Foreskin fibroblast (primary cell): ENCODE measurements at places on chromosomes 16 and 17.

DNA sequence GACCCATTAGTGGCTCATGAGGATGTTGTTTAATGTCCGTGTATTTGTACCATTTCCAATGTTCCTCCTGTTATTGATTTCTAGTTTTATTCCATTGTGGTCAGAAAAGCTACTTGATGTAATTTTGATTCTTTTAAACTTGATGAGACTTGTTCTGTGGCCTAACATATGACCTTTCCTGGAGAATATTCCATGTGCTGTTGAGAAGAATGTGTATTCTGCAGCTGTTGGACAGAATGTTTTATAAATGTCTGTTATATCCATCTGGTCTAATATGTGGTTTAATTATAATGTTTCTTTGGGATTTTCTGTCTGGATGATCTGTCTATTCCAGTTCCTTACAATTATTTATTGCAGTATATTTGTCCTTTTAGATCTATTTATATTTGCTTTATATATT lies 2.9 kb upstream of the ABCA10 start:
- DNase-seq, result no peak

DNA sequence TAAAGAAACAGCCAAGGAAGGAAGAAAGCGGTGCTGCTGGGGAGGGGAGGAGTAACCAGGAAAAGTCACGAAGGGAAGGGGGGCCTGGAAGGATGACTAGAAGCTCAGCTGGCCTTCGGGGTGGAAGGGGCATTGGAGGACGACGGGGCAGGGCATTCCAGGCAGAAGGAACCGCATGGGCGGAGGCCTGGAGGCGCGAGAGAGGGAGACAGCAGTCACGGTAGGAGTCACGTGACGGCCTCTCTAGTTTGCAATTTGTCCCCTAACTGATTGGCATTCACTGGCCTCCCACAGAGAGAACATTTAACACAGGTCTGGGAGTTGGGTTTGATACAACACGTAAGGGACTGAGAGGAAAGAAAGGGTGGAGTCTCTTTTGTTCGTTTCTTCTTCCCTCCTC lies 63.9 kb downstream of the RTN4RL1 start:
- DNase-seq, result no peak

GRCh38 chr17:82959990-82960418 lies 119.4 kb upstream of the METRNL start:
- no peak for DNase-seq

DNA sequence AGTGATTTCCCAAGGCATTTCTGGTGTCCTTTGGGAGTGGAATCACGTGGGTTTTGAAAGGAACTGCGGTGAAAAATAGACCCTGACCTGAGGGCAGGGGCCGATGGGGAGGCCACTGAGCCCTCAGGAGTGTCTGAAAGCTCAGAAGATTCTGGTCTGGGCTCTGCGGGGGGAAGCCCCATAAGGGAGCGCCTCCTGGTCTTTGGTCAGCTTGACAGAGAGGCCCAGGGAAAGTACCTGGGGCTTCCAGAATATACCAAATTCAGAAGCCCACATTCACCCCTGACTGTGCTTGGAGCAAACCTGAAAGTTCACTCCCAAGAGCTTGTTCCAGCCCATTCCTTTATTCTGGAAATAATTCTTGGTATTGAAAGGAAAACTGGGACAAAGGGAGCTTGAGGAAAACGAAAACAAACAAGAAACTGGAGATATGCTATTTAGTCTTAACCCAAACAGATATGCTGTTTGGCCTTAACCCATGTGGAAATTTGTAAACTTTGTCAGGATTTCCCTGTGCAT lies 23.2 kb upstream of the NAGLU start:
- DNase-seq, result no peak

DNA sequence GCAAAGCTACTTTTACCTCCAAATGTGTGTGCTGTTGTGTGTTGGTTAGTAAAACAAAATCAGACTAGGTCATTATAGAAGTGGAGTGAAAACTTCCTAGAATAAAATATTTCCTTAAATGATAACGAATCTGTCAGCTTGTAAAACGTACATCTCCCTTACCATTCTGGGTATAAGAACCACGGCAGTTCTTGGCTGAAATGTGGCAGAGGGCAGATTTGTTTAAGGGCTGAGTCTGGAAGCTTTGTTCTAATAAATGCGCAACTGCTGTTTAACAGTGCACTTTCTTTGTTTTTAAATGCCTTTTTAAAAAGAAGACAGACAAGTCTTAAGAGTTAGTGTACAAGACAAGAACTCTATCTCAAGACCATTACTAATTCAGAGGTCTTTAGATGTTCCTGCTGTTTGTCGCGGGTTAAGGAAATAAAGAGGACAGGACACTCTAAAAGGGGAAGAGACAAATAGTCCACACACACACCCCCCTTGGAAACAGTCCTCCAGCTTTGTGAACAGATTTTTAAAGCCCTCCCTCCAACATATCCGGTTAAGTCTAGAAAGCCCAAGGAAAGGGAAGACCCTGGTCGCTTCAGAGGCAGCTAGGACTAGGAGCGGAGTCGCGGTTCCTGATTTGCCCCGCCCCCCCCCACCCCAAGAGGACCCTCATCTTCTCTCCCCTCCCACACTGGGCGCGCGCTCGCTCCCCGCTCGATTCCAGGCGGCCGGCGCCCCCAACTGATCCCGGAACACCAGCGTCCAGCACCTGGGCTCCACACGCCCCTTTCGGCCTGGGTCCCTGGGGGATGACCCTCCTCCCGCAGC lies 658 bp downstream of the SYNRG start:
- peak; percentile 44 for DNase-seq

- DNase-seq, result peak; percentile 64
These were observed 263.8 kb downstream of the CDH11 start for GRCh38 chr16:64858076-64858475.

- DNase-seq, result no peak
These were observed 11.4 kb downstream of the SCGB1C2 start for GRCh38 chr17:148757-149156.

GRCh38 chr16:26051063-26051462 lies 359.3 kb downstream of the HS3ST4 start:
- DNase-seq, result no peak

- no peak for DNase-seq
These were observed 14.2 kb downstream of the MOSMO start for GRCh38 chr16:22022151-22022550.

- DNase-seq, result no peak
These were observed 502 bp downstream of the SMPD3 start for GRCh38 chr16:68447653-68448359.

DNA sequence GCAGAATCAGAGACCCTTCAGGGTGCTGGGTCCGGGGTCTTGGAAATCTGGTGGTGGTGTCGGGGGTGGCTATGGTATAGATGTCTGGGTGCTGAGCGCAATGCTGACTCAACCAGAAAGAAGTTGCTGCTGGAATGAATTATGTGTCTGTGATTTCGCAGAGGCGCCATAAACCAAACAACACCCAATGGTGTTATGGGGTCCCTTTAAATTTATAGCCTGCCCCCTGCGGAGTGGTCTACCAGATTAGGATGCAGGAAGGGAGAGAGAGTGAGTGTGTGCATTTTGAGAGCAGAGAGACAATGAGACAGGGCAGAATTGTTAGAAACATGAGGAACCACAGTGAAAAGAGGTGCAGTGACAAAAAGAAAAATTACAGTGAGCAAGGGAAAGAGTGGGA lies 100.7 kb upstream of the CDH11 start:
- DNase-seq, result no peak

DNA sequence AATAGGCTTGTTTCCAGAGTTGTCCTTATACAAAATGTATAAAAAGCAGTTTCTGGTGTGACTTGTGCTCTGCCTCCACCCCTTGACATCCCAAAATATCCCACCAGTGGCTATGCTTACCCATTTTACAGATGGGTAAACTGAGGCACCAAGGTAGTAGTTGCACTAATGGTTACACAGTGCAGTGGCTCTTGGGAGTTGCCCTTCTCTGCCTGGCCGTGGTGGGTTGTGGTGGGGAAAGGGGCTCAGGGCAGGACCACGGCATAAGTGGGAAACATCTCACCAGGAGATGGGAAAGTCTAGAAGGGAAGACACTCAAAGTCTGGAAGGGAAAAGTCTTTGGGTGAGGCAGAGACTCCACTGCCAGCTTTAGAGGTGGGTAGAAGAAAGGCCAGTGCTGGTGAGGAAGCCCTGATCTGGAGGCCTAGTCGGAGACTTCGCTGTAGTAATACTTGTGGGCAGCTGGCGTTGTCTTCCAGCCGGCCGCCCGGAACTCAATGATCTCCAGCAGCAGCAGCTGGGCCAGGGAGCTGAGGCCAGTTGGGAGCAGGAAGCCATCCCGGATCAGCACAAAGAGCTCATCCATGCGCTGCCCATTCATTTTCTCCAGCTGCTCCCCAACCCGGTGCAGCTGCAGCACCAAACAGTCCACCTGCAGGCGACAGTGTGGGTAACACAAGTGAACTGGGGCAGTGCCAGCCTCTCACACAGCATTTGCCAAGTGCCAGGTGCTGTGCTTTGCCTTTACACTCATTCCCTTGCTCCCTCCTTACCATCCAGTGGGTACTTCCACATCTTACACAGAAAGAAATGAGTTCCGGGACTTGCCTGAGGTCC lies 4.5 kb downstream of the MIF4GD start:
- DNase-seq, result no peak

DNA sequence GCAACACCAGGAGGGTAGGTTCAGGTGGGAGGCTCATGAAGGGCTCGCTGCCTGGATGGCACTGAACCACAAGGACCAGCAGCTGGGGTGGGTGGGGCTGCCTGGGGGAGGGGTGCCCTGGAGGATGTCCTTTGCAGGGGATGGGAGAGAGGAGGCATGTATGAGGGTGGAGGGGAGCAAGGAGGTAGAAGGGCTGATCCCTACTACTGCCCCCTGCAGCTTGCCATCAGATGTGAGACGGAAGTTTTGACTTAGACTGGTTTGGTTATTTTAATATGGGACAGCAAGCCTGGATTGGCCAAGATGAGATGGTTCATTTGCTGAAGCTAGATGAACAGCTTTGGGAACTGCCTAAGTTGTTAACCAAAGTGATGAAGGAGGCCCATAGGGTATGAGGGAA lies 115.9 kb downstream of the SEC14L1 start:
- no peak for DNase-seq

DNA sequence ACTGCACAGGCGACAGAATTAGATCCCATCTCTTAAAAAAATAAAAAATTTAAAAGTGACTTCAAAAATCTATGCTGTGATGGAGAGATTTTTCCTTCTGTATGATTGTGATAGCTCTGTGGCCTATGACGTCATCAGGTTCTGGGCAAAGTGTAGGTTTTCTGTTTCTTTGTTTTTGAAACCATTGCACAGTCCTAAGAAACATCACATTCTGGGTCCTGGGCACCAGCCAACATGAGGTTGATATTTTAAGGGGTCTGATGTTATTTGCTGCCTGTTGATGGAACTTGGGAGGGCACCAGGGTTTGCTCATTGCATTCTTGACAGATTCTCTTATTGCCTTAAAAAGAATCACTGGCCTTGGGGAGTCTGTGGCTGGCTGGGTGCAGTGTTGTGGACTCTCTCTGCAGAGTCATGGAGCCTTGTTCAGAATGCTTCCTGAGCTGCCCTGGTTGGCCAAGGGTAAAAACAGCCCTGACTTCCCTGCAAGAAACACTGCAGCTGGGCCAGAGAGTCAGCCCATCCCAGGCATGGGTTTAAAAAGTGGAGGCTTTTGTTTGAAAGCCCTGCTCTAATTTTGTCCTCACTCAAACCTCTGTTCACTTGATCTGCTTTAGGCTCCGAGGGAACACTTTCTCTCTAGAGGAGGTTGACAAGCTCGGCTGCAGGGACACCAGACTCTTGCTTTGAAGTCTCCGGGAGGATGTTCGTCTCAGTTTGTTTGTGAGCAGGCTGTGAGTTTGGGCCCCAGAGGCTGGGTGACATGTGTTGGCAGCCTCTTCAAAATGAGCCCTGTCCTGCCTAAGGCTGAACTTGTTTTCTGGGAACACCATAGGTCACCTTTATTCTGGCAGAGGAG lies 10.5 kb upstream of the CYLD start:
- DNase-seq, result peak; percentile 10

DNA sequence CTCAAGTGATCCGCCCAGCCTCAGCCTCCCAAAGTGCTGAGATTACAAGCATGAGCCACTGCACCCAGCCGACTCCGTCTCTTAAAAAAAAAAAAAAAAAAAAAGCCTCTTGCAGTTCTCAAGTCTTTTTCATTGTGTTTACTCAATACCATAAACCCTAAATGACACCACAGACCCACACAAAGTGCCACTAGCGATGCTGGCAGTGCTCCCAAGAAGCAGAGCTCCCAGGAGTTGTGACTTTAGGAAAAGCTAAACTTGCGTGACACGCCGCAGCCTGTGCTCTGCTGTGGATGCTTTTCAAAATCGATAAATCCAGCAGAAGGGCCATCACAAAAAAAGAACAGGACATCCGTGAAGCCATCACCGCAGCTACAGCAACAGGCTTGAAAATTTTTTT lies 114.7 kb downstream of the ANKRD11 start:
- DNase-seq, result no peak

GRCh38 chr17:59914274-59914854 lies 21.4 kb downstream of the RPS6KB1 start:
- peak; percentile 67 for DNase-seq

DNA sequence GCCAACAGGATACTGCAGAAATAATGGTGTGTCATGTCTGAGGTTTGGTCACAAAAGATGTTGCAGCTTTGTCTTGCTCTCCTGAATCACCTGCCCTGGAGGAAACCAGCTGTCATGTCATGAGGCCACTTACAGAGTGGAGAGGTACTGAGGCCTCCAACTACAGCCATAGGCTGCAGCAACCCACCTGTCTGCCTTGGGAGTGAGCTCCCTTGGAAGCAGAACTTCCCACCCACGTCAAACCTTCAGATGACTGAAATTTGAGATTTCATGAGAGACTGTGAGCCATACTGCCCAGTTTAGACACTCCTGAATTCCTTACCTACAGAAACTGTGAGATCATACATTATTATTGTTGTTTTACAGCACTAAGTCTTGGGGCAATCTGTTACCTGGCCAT lies 475.9 kb downstream of the HS3ST3B1 start:
- no peak for DNase-seq

DNA sequence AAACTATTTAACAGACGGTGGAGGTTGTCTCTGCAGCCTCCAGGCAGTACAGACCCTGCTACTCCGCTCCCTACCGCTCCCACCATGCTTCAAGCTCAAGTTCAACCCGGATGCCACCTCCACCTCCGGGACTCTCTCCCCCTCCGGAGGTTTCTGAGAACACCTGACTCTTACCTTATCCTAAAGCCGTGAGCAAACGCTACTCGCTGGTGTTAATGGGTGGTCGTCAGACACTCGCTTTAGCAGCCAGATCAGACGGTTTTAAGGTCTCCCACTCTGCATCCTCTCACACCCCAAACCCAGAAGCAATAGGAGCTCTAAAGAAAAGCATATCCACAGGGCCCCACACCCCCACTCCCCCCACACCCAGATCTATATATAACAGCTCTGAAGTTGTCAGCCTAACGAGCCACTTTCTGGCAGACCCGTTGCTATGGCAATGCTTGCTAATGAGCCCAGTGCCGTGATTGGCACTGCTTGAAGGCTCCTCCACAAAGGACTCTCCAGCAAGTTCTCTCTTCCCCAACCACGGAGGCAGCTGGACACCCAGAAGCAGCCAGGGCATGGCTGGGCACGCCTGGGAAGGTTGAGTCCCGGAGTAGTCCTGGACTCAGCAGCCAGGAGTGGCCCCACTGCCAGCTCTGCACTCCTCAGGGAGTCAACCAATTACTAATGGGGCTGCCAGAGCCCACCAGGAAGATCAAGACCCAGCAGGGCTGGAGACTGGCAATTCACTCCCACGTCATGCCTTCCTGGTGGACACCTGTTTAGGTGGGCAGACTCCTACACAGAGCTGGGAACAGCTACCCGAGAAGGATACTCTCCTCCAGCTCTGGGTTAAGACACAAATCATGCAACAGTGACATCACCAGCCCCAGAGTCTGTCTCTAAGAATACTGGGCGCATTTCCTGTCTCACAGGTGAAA lies 121.2 kb upstream of the RCVRN start:
- DNase-seq, result no peak

- no peak for DNase-seq
These were observed 1.7 kb downstream of the CYTH1 start for GRCh38 chr17:78780335-78780734.

GRCh38 chr17:79581324-79581932 lies 29.4 kb downstream of the RBFOX3 start:
- no peak for DNase-seq
